ENCODE measurements at places on chromosomes 5 and 9.

DNA sequence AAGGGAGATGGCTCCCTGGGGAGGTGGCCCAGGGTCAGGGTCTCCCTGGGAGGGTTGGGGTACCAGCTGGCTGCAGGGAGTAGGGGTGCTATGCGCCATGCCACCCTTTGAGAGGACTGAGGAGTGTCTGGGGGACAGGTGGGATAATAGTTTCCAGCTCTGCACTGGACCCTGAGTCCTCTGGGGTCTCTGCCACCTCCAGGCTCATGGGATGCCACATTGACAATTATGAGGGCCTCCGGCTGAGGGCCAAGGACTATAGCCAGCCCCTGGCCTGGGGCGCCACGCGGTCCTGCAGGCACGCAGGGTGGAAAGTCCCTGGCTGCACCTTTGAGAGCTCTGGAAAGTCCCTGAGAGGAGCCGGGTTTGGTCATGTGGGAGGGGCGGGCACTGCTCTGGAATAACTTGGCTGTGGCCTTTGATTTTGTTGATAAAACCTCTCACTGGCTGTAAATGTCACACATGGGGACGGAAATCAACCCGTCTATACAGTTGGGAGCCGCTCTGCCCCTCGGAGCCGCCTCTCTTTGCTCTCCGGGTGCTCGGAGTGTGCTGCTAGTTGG, 16.0 kb downstream of the TRAF2 start:
- no peak for DNase-seq

DNA sequence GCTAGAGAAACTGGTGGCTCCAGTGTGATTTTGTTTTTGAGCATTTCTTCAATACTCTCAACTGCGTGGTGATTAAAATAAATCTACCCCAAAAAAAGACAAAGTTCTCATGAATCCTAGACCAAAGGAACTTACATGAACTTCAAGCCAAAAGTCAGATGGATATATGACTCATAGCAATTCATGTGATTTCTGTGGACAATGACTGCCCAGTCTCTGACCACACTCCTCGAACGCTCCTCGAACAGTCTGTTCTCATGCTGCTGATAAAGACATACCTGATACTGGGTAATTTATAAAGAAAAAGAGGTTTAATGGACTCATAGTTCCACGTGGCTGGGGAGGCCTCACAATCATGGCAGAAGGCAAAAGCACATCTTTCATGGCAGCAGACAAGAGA, 46.4 kb upstream of the CEP78 start:
- no peak for DNase-seq

DNA sequence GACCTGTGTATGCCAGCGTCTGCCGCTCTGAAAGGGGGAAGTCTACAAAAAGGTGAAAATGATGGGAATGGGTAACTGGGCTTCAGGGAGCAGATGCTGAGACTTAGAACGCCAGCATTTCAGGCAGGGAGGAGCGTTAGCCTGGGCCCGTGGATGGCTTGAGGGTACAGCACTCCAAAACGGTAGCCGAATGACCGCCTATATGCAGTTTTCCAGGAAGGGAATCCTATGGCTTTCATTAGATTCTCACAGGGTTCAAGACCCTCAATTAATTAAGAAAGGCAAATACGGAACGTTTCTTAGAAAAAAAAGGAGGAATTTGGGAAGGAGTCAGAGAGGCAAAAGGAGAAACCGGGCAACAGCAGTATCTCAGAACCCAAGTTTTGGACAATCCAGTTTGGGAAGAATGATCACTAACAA, 639 bp downstream of the AMACR start:
- DNase-seq: no peak

DNA sequence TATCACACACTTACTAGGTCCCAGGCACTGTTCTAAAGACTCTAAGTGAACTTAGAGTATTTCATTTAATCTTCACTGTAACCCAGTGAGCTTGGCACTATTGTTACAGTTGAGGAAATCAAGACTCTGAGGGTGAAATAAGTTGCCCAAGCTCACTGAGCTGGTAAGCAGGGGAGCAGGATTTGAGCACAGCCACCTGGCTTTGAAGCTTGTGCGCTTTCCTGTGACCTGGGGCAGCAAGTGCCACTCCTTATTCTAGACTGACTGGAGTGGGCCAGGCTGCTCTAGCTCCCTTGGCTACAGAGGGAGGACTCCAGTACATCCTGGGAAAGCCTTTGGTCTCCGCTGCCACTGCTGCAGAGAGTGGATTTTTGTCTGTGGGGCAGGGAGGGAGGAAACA, 50.0 kb downstream of the RGS3 start:
- DNase-seq: no peak

- no peak for DNase-seq
Observed at GRCh38 chr9:97761056-97761598, 64.0 kb upstream of the XPA start.

DNA sequence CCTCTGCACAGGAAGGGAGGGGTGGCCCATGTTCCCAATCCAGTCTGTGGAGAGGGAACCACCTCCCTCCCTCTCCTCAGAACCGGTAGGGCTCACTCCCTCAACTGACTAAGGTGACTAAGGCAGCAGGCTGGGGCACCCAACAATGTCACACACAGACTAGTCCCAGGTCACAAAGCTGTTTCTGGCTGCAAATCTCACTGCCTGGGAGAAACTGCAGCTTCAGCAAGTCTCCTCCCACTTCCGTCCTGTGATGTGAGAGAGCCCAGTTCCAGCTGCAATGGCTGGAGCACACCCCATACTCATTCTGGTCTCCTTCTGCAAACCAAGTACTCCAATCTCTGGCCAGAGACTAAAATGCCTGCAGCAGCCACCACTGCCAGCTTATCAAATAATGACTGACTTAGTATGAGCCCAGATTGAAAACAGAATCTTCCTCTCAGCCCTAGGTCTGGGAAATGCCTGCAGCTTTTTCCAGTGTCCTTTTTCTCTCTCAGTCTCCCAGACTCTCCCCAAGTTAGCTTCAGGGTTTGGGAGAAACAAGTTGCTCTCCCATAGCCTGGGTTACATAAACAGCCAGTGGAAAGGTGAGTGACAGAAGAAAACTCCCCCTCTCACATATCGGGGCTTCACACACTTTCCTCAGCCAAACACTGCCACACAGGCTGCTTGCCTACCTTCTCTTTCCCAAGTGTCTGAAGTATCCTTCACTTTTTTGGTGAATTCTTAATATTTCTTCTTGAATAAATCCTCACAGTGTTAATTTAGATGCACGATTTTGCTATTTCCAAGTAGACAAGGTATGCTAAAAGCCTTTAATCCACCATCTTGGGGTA, 247.4 kb upstream of the RASA1 start:
- DNase-seq: no peak

Data from fibroblast of skin of left biceps (primary cell).